ENCODE measurements at places on chromosomes 16 and 17.

DNA sequence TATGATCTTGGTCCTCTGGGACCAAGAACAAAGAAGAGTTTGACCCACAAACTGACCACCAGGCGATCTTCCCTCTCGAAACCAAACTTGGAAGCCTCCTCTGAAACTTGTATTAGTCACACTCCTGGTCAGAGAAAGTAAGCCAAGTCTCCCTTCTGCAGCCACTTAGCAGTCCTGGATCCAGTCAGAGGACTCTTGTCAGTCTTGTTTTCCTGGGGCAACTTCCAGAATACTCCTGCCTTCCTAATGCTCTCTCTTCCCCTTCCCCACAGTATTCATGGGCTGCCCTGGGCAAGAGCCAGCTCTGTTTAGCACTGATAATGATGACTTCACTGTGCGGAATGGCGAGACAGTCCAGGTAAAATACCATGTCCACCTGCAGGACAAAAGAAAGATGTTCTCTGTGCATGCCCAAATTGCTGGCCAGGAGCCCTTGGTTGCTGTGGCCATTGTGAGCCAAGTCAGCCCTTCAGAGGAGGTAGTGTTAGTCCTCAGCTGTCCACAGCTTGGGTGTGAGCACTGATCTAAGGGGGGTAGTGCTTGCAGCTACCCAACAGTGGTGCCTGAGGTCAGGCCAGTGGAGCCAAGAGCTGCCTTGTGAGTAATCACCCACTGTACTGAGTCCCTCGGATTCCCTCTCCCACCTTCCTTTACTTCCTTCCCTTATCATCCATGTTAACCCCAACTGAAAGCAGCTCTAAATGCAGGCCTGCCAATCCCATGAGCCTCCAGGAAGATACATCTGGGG lies 31.2 kb downstream of the CDH3 start:
- DNase-seq: no peak

- no peak for DNase-seq
Observed at GRCh38 chr17:42591411-42591810, 13.9 kb upstream of the PSMC3IP start.

DNA sequence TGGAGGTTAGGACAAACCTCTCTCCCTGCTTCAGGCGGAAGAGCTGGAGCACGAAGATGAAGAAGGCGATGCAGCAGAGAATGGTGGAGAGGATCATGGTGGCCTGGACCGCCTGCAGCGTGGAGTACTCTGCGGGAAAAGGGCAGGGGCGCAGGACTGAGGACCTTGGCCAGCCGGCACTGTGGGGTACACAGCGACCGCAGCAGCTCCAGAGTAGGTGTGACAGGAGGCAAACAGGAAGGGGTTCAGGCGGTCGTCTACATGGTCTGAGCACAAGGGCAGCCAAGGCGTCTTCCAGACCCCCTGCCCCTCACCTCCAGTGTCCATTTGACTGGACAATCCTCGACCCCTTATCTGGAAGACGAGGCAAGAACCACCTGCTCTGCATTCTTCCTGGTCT lies 42.5 kb downstream of the EMP2 start:
- no peak for DNase-seq

GRCh38 chr16:77917971-77918370 lies 104.4 kb upstream of the CLEC3A start:
- DNase-seq: no peak

DNA sequence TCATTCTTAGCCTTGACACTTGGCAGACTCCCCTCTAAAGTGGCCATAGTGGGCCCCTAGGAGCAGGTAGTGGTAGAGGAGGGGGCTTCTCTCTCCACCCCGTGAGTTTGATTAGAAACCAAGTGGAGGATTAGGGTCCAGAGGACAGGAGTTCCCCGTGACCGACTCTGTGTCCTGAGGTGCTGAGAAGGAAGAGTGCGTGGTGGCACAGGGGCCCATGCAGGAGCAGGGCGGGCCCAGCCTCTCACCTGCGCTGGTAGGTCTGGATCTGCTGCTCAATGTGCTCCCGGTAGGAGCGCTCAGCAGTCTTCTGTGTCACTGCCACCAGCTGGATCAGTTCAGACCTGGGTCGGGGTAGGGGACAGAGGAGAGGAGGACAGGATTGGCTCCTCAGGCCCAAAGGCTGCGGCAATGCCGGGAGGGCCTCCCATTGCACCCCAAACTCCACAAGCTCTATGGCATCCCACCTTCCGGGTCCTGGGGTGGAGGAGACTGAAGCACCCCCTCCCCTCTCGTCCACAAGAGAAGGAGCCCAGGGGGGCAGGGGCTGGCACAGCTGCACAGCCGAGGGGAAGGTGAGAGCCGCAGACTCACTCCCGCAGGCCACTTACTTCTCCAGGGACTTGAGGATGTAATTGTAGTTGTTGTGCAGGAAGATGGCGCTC lies 6.2 kb downstream of the ZACN start:
- no peak for DNase-seq

- no peak for DNase-seq
Observed at GRCh38 chr17:39607057-39607850, 466 bp downstream of the NEUROD2 start.

DNA sequence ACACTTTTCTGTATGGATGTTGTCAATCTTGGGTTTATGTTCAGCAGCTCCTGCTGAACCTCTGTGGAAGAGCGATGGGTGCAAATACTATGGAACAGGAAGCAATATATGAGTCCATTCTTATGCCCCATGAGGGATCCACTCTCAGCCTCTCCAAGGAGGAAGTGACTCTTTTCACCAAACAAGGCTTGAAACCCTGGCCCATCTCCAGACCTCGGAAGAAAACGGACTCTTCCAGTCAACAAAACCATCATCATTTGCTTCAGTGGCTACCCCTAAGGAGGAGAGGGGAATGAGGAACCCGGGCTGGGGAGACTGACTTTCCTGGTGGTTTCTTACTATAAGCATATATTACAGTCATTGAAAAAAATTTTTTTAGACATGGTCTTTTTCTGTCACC lies 206.2 kb downstream of the AXIN2 start:
- no peak for DNase-seq

DNA sequence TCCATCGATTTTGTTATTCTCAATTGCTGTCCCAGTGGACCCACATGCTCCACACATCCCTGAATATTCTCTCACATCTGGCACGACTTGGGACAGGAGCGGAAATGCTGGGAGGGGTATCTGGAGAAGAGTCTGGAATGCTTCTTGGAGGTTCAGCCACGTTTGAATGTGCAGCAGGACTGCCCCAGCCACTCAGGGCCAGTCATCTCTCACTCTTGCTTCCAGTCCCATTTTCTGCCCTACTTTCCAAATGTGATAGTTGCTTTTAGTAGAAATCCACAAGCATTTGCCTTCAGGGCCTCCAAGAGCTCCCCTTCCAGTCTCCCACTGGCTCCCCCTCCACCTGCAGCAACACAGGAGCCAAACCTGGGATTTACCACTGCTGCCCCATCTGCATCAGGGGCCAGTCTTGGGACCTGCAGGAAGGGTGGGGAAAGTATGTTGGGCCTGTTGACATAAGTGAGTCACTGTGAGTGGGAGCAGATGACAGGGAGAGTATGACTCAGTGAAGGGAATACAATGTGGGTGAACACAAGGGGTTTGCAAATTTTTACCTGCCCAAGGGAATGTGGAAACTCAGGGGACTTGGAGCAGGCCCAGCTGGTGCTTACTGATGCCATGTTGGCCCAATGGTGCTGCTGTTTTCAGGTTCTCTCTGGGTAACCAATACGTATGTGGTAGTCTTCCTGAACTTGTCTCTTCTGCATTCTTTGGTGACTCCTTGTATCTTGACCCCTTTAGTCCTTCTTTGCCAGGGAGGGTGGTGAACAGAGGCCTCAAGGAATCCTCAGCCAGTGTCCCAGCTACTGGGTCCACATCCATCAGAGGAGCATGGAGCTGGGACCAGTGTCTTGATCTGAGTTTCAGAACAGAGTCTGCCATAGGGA lies 78.8 kb upstream of the CRHR1 start:
- no peak for DNase-seq

- DNase-seq: no peak
Observed at GRCh38 chr17:62024866-62025265, 40.2 kb downstream of the MED13 start.

DNA sequence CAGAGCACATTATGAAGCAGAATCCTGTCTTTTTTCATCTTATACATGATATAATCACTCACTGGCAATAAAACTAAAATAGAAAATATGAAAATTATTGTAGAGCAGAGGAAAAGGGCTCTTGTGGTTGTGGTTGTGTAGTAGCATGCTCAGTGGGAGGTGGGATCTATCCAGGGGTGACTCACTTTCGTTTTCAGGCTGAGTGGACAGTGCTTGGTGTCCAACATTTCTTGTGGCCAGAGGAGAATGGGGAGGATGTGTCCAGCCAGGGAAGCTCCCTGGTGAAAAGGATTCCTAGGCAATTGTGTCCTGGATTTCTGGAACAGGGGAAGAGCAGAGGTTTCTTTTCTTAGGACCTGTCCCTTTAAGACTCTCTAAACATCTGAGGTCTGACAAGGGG lies 31.9 kb upstream of the CPHXL start:
- DNase-seq: no peak

DNA sequence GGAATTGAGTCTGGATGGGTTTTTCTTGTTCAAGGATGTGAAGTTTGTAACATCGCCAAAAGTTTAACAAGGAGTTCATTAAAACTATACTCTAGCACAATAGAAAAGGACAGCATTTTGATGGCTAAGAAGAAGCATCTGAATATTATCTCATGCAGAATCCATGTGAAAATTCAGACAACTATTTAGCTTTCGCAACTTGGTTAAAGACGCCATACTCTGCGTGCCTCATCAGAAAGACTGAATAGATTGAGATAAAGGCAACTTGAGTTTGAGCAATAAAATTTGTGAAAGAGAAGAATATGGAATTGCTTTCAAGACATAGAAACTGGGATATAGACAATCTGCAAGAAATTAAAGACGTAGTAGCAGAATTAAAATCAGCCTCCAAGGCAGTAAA lies 151.1 kb upstream of the MYOCD start:
- no peak for DNase-seq

- no peak for DNase-seq
Observed at GRCh38 chr16:50425648-50426047, 56.9 kb upstream of the BRD7 start.

- no peak for DNase-seq
Observed at GRCh38 chr16:74837056-74837455, 62.4 kb upstream of the FA2H start.
